ENCODE measurements at places on chromosomes 11 and 22. TPM values are rescaled to one million over a fixed set of nuclear protein-coding genes. Genes with fewer than 3 reads are reported as not detected.

DNA sequence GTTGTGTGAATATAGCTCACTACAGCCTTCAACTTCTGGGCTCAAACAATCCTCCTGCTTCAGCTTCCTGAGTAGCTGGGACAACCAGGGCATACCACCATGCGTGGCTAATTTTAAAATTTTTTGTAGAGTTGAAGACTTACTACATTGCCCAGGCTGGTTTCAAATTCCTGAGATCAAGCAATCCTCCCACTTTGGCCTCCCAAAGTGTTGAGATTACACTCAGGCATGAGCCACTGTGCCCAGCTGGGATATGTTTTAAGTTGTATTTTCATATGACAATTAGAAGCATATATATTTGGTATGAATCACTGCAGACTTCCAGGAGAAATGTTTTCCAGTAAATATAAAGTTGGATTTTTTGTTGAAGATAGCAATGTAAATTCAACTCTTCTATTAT, 15.4 kb downstream of the DDX10 start:
- H3K4me3 ChIP-seq, result no peak overlapping the region
- H3K27ac ChIP-seq, result no peak overlapping the region
- H3K4me1 ChIP-seq, result no peaks in the 10 kb centered on the region

DNA sequence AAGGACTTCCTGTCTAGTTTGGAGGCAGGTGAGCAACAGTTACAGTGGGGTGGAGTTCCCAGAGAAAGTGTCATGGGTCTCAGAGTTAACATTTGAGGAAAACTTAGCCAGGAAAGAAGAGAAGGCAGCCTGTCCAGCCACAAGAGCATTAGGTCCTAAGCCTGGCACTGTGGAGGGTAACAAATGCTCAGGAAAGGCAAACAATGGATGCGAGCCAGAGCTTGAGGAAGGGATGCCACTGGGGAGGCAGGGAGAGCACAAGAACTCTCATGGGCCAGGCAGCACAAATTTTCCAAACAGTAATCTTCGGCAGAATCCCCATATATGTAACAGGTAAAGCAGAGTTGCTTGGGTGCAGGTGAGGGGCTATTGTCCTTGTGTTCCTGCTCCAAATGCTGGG, 8.0 kb upstream of the SERPIND1 start:
- H3K36me3 ChIP-seq, result peaks cover 64% of the 10 kb centered on the region
- no peaks in the 10 kb centered on the region for H3K27me3 ChIP-seq
- H3K4me1 ChIP-seq, result no peaks in the 10 kb centered on the region
- H3K27ac ChIP-seq, result no peak overlapping the region

- H3K36me3 ChIP-seq, result no peaks in the 10 kb centered on the region
- no peak overlapping the region for H3K27ac ChIP-seq
- peaks cover 38% of the 10 kb centered on the region for H3K27me3 ChIP-seq
- peaks cover 7% of the 10 kb centered on the region for H3K4me1 ChIP-seq
- DNase-seq, result no peak
These were observed 2.1 kb downstream of the SYT9 start for GRCh38 chr11:7253800-7254199.

DNA sequence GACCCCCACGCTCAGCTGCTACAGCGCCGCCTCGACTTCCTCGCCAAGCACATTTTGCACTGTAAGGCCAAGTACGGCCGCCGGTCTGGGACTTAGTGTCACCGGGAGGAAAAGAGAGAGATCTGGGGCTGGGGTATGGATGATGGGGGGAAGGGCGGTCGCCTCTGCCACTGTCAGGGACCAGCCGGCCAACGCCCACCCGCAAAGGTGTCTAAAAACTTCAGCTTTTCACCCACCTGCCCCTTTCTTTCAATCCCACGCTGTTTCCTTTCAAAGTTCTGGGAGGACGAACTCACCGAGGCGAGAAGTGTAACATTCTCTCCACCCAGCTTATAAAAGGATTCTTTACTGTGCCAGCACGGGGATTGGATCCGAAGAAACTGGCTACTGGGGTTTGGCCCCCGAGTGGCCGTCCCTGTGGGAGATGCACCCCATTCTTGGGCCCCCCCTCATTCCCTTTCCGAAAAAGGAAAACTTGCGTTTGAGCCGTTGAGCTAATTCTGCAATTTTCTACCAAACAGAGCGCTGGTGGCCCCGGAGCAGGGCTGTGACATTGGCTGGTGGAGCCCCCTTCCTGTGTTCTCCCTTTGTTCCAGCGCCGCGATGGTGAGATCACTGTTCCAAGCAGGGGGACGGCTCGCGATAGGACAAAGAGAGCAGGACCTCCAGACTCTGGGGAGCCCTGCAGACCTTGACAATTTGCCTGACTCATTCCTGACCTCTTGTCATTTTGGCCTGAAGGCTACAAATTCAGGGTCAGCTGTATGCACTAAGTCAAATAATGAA, 1.8 kb downstream of the FJX1 start:
- H3K27ac ChIP-seq, result no peak overlapping the region
- peaks cover 12% of the 10 kb centered on the region for H3K4me1 ChIP-seq
- H3K27me3 ChIP-seq, result peaks cover 47% of the 10 kb centered on the region
- peak; percentile 16 for DNase-seq
- H3K4me3 ChIP-seq, result peak overlapping the region; percentile 70

YAP1 gene
- total RNA-seq, result not detected

UPK3A gene
- total RNA-seq, result 1.6 TPM

All from activated B cell treated with CpG ODN at 0.5 μM for 24 hours (primary cell).